ENCODE measurements at places on chromosomes 3 and 15.

- peak; percentile 61 for DNase-seq
These were observed 1.5 kb upstream of the FAM131A start for GRCh38 chr3:184335661-184336546.

- no peak for DNase-seq
These were observed 21.4 kb downstream of the SECISBP2L start for GRCh38 chr15:49024840-49025239.

DNA sequence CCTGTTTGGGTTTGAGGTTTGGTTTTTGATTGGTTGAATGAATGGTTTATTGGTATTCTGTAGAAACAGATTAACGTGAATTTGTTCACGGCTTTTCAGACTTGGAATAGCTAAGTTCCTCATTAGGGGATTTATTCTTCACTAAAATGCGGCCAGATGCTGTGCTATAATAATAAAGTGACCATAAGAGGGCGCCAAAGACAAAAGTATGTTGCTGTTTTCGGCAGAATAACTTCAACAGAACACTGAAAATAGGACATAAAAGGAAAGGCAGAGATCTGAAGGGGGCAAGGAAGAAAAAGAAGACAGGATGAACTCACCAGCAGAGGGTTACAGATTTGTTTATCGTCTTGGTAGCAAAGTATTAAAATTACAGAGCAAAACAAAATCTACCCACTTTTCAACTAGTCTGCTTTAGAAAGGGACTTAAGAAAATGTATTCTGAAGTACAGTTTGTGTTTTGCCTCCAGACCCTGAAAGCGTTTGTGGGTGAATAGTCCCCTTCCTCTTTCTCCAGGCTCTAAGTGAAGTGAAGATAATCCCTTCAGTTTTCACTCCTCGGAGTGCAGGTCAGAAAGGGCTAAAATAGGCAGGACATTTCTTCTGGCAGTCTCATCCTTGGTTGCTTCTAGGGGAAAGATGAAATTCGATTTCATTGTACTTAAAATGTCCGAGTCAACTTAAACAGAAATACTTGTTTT is 147.6 kb downstream of the IL20RB start:
- DNase-seq = peak; percentile 12

GRCh38 chr15:43899928-43900327 is 73.1 kb downstream of the WDR76 start:
- DNase-seq = no peak

GRCh38 chr3:134384963-134385362 is 10.7 kb upstream of the AMOTL2 start:
- DNase-seq = no peak

GRCh38 chr15:38164061-38164460 is 88.6 kb upstream of the SPRED1 start:
- no peak for DNase-seq
